Myometrial cell (primary cell): ENCODE measurements at places on chromosomes 4 and X. TPM values are rescaled to one million over a fixed set of nuclear protein-coding genes. Genes with fewer than 3 reads are reported as not detected.

Gene USP17L24
- not detected in 2 replicates for total RNA-seq

Gene S100P
- total RNA-seq = not detected in 2 replicates

Gene PIR
- 13.5 and 18.3 TPM in 2 replicates for total RNA-seq

Gene F8A3
- 1.2 and 3.5 TPM in 2 replicates for total RNA-seq

Gene FANCB
- 4.6 and 9.2 TPM in 2 replicates for total RNA-seq

Gene PPP4R3C
- not detected in 2 replicates for total RNA-seq

Gene ITGB1BP2
- total RNA-seq = 0.71 and 1.2 TPM in 2 replicates

Gene DAPP1
- not detected in 2 replicates for total RNA-seq

Gene SLC49A3
- total RNA-seq = 0.29 and 1.9 TPM in 2 replicates

Gene NUDT10
- 0.86 and 1.9 TPM in 2 replicates for total RNA-seq

Gene CDS1
- 0.18 TPM in 1 of 2 replicates, not detected in the other for total RNA-seq

Gene OR13H1
- not detected in 2 replicates for total RNA-seq

Gene SLC10A4
- 0.35 TPM in 1 of 2 replicates, not detected in the other for total RNA-seq

Gene APLN
- total RNA-seq = not detected in 2 replicates

Gene BEND4
- 0.29 TPM in 1 of 2 replicates, not detected in the other for total RNA-seq

Gene GJB1
- not detected in 2 replicates for total RNA-seq
